ENCODE measurements at places on chromosomes 12 and 14. TPM values are rescaled to one million over a fixed set of nuclear protein-coding genes. Genes with fewer than 3 reads are reported as not detected.

The LHX5 gene
- total RNA-seq: not detected

The B3GNT4 gene
- 1.0 TPM for total RNA-seq

The KRT79 gene
- not detected for total RNA-seq

The SIRT4 gene
- 2.5 TPM for total RNA-seq

The C14orf119 gene
- 54.3 TPM for total RNA-seq

The DBX2 gene
- total RNA-seq: not detected

Data from activated CD4-positive, alpha-beta T cell treated with anti-CD3 and anti-CD28 coated beads, Interleukin-2, amount 10 ng/mL, durations not matched to agents 24 days and 14 days (primary cell).